Motor neuron (in vitro differentiated cells): ENCODE measurements at places on chromosomes 2 and 18. TPM values are rescaled to one million over a fixed set of nuclear protein-coding genes. Genes with fewer than 3 reads are reported as not detected.

CCDC85A gene
- total RNA-seq: 2.3 and 2.4 TPM in 2 replicates

CPLX4 gene
- 0.25 TPM in 1 of 2 replicates, not detected in the other for total RNA-seq

CYP27A1 gene
- total RNA-seq: 12.0 and 15.3 TPM in 2 replicates

RAB6C gene
- 0.83 and 1.4 TPM in 2 replicates for total RNA-seq

IWS1 gene
- 44.6 and 48.1 TPM in 2 replicates for total RNA-seq

PSTPIP2 gene
- total RNA-seq: 2.2 and 3.2 TPM in 2 replicates

PROKR1 gene
- total RNA-seq: 0.10 TPM in 1 of 2 replicates, not detected in the other

ASB18 gene
- 0.10 TPM in 1 of 2 replicates, not detected in the other for total RNA-seq

WIPF1 gene
- total RNA-seq: 7.5 and 7.7 TPM in 2 replicates

IL1B gene
- total RNA-seq: 1.2 TPM in 1 of 2 replicates, not detected in the other

AKAIN1 gene
- 1.3 TPM in 1 of 2 replicates, not detected in the other for total RNA-seq

SERPINB12 gene
- not detected in 2 replicates for total RNA-seq

MSTN gene
- 0.71 and 0.73 TPM in 2 replicates for total RNA-seq

TRABD2A gene
- 1.3 and 3.5 TPM in 2 replicates for total RNA-seq

EPB41L3 gene
- 99.9 and 145 TPM in 2 replicates for total RNA-seq

KIF1A gene
- 3.3 and 14.8 TPM in 2 replicates for total RNA-seq

PSMA8 gene
- total RNA-seq: not detected in 2 replicates

YPEL5 gene
- total RNA-seq: 55.3 and 63.8 TPM in 2 replicates

MBOAT2 gene
- 6.3 and 12.0 TPM in 2 replicates for total RNA-seq

DSEL gene
- total RNA-seq: 11.2 and 16.4 TPM in 2 replicates

ABHD1 gene
- total RNA-seq: 2.0 and 2.3 TPM in 2 replicates

SIX2 gene
- total RNA-seq: 3.4 and 6.7 TPM in 2 replicates

TEX44 gene
- 2.0 TPM in 1 of 2 replicates, not detected in the other for total RNA-seq

L3MBTL4 gene
- total RNA-seq: 0.46 and 0.75 TPM in 2 replicates

TSPYL6 gene
- total RNA-seq: 0.43 and 0.56 TPM in 2 replicates

LONRF2 gene
- total RNA-seq: 0.10 and 0.11 TPM in 2 replicates
